Activated T-cell treated with anti-CD3 and anti-CD28 coated beads, Interleukin-2, amount 50 U/mL, for 24 hours (primary cell): ENCODE measurements at places on chromosomes 7 and 10.

DNA sequence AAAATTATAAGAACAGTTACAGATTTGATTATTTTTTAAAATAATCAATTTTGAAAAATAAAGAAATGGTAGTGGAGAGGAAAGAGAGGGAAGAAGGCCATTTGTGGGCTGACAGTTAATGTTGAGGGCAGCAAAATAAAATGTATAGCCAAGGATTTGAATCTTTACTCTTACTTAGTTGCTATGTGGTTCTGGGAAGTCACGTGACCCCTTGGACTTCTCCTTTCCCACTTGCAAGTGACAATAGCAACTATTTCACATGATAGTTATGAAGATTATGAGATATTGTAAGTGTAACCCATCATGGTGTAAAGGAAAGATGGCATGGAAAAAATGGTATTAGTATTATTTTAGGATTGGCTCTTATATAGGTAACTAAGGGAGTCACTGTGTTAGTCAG, 567.3 kb upstream of the GHITM start:
- H3K36me3 ChIP-seq = no peaks in the 10 kb centered on the region
- no peak overlapping the region for H3K27ac ChIP-seq
- no peaks in the 10 kb centered on the region for H3K4me1 ChIP-seq
- H3K27me3 ChIP-seq = no peaks in the 10 kb centered on the region
- H3K4me3 ChIP-seq = no peak overlapping the region

- no peak for DNase-seq
- no peak overlapping the region for H3K4me3 ChIP-seq
- peaks cover 26% of the 10 kb centered on the region for H3K4me1 ChIP-seq
- peak overlapping the region; percentile 90 for H3K27ac ChIP-seq
These were observed 6.1 kb upstream of the COA1 start for GRCh38 chr7:43735403-43735801.

DNA sequence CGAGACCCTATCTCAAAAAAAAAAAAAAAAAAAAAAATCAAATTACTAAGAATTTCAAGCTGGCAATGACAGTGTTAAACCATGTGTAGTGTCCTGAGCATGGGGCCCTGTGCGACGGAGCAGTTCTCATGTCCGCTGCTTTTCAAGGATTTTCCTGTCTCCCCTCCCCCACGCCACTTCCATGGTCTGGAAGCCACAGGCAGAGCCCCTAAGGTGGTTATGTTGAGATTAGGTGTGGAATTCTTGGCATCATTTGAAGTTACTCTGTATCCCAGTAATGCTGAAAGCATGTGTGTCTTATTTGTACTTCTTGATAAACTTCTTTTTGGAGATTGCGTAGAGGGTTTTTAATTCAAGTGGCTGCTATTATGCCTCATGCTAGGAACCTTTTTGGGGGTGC, 65.2 kb downstream of the PFKFB3 start:
- H3K4me3 ChIP-seq = no peak overlapping the region
- H3K4me1 ChIP-seq = peaks cover 55% of the 10 kb centered on the region
- DNase-seq = no peak

DNA sequence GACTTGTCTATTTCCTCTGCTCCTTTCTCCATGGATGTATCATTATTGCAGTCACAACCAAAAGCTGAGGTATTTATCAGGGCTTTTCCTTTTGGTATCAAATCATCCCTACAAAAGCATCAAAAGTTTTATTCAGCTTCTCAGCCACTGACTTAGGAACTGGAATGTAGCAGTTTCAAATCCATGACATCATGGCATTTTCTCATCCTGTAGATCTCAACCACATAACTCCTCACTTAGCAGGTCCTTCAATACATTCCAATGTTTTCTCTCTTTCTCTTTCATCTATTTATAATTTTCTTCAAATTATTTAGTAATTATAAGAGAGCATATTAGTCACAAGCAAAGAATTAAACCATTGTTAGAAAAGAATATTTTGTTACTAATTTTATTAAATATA, 537.4 kb upstream of the SORCS1 start:
- H3K36me3 ChIP-seq = no peaks in the 10 kb centered on the region
- no peaks in the 10 kb centered on the region for H3K27me3 ChIP-seq
- H3K4me3 ChIP-seq = no peak overlapping the region
- DNase-seq = no peak
- H3K27ac ChIP-seq = no peak overlapping the region

DNA sequence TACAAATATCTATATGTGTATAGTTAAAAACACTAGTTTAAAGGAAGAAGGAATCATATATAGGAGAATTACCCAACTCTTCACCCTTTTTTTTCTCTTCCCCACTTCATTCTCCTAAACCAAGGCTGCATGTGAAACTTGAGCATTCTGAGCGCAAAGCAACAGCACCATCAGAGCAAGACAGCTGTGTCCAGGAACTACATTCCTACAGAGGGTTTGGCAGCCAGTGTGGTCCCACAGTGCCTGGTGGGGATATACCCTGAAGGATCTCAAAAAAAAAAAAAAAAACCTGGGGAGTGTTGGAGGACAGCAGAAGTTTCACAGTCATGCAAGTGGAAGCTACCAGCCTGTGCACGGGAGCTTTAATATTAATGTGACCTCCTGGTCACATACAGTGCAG, 310.4 kb downstream of the CTNNA3 start:
- peaks cover 24% of the 10 kb centered on the region for H3K27me3 ChIP-seq
- no peak overlapping the region for H3K27ac ChIP-seq
- H3K4me1 ChIP-seq = peaks cover 9% of the 10 kb centered on the region

GRCh38 chr7:30323006-30323355, 38.6 kb downstream of the ZNRF2 start:
- peaks cover 76% of the 10 kb centered on the region for H3K4me1 ChIP-seq
- H3K36me3 ChIP-seq = peaks cover 20% of the 10 kb centered on the region
- H3K27me3 ChIP-seq = no peaks in the 10 kb centered on the region
- peak overlapping the region; percentile 95 for H3K27ac ChIP-seq
- H3K4me3 ChIP-seq = peak overlapping the region; percentile 78

- H3K36me3 ChIP-seq = no peaks in the 10 kb centered on the region
- DNase-seq = no peak
- no peak overlapping the region for H3K27ac ChIP-seq
- no peaks in the 10 kb centered on the region for H3K27me3 ChIP-seq
- no peak overlapping the region for H3K4me3 ChIP-seq
These were observed 777.7 kb downstream of the LRMDA start for GRCh38 chr10:76209135-76209534.

DNA sequence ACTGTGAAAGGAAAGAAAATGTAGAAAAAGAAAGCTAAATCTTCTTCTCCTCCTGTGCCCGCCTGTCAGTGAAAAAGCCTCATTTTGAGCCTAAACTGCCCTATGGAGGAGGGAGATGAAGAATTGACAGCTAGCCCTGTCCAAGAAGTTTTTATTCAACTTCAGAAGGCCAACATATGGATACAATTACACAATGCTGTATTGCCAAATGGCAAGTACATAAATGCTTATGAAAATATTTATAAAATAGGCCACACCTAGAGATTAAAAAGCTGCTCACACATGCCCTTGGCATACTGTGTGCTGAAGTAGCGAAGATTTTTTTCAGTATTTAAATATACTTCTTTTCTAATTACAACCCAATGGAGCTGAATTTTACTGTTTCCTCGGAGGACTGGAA, 65.1 kb upstream of the NEBL start:
- no peaks in the 10 kb centered on the region for H3K27me3 ChIP-seq
- no peaks in the 10 kb centered on the region for H3K36me3 ChIP-seq
- no peak for DNase-seq
- H3K4me3 ChIP-seq = no peak overlapping the region

- H3K27me3 ChIP-seq = no peaks in the 10 kb centered on the region
- H3K4me1 ChIP-seq = peaks cover 48% of the 10 kb centered on the region
- peaks cover 34% of the 10 kb centered on the region for H3K36me3 ChIP-seq
- DNase-seq = no peak
- no peak overlapping the region for H3K4me3 ChIP-seq
These were observed 53.5 kb upstream of the SVIL start for GRCh38 chr10:29688230-29688661.

DNA sequence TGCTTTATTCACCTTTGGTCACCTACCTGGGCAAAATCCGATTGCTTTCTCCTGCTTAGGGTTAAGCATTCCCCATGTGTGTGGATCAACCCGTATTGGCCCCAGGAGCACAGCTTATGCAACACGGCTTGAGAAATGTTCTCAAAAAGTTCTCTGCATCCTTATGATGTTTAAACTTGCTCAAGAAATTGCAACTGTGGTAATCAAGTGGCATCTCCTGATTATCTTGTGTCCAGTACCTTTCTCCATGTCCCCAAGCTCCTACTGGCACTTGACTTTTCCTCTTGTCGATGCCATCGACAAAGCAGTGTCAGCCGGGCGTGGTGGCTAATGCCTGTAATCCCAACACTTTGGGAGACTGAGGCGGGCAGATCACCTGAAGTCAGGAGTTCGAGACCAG, 4.7 kb upstream of the PKD2L1 start:
- H3K27me3 ChIP-seq = peaks cover 5% of the 10 kb centered on the region
- H3K4me1 ChIP-seq = no peaks in the 10 kb centered on the region
- no peaks in the 10 kb centered on the region for H3K36me3 ChIP-seq
- no peak overlapping the region for H3K27ac ChIP-seq
- no peak for DNase-seq
- H3K4me3 ChIP-seq = no peak overlapping the region

DNA sequence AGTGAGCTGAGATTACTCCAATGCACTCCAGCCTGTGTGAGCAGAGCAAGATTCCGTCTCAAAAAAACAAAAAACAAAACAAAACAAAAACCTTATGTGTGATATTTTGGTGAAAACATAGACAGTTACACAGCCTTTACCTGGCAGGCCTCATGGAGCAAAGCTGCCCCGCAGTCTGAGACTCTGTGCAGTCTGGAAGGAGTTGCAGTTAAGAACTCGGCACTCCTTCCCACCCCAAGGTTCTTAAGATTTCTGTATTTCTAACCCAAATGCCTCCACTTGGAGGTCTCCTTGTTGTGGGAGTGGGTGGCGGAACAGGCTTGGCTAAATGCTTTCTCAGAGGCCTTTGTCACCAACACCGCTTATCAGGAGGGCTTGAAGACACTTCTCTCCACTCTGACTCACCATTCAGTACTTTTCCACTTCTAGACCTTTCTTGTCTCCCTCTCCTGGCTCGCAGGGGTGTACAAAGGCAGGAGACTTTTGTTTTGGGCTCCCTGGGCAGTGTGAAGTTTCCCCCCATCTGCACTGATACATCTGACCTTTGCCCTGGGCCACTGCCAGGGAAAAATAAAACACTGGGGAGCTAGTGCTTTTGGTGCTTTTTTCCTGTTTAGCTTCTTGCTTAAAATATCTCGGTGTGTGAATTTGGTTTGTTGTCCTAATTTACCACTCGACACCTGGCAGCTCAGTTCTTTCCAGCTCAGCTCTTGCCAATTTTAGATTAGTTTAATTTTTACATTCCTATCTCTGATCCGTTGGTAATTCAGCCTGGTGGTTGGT, 51.3 kb upstream of the MAGI2 start:
- no peaks in the 10 kb centered on the region for H3K36me3 ChIP-seq
- H3K4me1 ChIP-seq = no peaks in the 10 kb centered on the region
- H3K27me3 ChIP-seq = no peaks in the 10 kb centered on the region
- H3K27ac ChIP-seq = no peak overlapping the region
- no peak for DNase-seq

GRCh38 chr7:135741905-135742304, 6.7 kb downstream of the FAM180A start:
- H3K4me1 ChIP-seq = no peaks in the 10 kb centered on the region
- H3K27me3 ChIP-seq = peaks cover 8% of the 10 kb centered on the region
- H3K4me3 ChIP-seq = no peak overlapping the region
- H3K36me3 ChIP-seq = no peaks in the 10 kb centered on the region
- no peak overlapping the region for H3K27ac ChIP-seq
- DNase-seq = no peak

- peak; percentile 37 for DNase-seq
- peak overlapping the region; percentile 71 for H3K27ac ChIP-seq
- peaks cover 33% of the 10 kb centered on the region for H3K36me3 ChIP-seq
- no peak overlapping the region for H3K4me3 ChIP-seq
These were observed 27.3 kb downstream of the ADAP1 start for GRCh38 chr7:927031-927671.

DNA sequence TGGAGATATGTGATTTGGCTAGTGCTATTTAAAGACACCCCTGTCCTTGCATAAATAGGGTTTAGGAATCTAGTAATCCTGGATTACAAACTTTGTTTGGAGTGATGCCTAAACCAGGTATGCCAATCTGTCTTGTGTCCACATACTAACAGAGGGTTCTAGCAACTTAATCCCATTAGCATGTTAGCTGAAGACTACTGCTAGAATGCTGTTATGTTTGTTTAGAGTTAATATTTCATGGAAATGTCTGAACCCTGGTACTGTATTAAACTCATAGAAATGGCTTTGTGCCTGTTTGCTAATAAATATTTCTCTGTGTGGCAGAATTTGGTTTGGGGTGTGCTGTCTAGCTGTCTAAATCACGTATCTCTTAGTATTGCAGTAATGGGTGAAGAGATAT, 150.8 kb downstream of the PFKFB3 start:
- no peaks in the 10 kb centered on the region for H3K27me3 ChIP-seq
- H3K4me1 ChIP-seq = peaks cover 30% of the 10 kb centered on the region
- no peak overlapping the region for H3K27ac ChIP-seq
- no peak for DNase-seq

DNA sequence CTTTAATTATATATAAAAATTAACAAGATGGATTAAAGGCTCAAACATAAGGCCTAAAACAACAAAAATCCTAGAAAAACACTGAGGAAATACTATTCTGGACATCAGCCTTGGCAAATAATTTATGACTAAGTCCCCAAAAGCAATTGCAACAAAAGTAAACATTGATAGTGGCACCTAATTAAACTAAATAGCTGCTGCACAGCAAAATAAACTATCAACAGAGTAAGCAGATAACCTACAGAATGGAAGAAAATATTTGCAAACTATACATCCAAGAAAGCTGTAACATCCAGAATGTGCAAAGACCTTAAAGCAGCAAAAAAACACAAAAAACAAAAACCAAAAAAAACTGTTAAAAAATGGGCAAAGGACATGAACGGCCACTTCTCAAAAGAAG, 384.0 kb upstream of the SEMA3D start:
- no peak for DNase-seq
- no peak overlapping the region for H3K4me3 ChIP-seq
- no peaks in the 10 kb centered on the region for H3K27me3 ChIP-seq

- no peak overlapping the region for H3K4me3 ChIP-seq
- no peak overlapping the region for H3K27ac ChIP-seq
- peaks cover 3% of the 10 kb centered on the region for H3K27me3 ChIP-seq
- no peaks in the 10 kb centered on the region for H3K36me3 ChIP-seq
These were observed 57.9 kb downstream of the MRC1 start for GRCh38 chr10:17867056-17867455.
